ENCODE measurements at places on chromosomes 6 and 20.
A peak's percentile ranks its signal among the peaks of the same experiment; 100 is the strongest.

DNA sequence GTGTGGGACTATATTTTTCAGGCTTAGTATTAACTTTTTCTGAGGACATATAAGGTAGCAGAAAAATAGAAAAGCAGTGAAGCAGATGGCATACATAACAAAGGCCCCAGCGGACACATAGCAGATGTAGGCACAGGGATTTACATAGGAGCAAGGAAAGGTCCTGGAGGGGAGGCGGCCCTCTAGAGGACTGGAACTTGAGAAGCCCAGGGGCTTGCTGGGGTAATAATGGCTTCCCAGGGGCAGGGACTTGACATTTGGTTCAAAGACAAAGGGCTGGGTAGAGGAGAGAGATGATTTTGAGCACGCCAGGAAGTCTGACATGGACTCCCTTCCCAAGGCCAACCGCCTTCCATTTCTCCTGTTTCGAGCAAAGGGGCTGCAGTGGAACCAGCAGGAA lies 31.7 kb upstream of the OSTM1 start:
- DNase-seq, result peak; percentile 77
- H3K27me3 ChIP-seq, result peaks cover 3% of the 10 kb centered on the region
- H3K36me3 ChIP-seq, result no peaks in the 10 kb centered on the region
- peaks cover 6% of the 10 kb centered on the region for H3K4me1 ChIP-seq

DNA sequence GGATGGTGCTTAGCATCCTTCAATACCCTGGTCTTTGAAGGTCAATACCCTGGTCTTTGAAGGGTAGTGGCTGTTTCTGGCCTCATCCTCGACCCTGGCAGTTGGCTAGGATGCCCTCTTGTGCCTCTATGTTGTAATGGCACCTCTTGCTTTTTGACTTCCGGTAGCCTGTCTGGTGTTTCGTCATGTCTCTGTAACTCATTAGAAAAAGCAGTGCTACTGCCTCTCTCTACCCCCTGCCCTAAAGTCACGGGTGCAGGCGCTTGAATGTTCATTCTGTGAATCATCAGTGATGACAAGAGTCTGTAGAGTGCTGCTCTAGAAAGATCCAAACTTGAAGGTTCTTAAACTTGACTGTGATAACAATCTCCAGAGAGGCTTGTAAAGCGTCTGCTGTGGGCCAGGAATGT lies 28.3 kb downstream of the RSPO4 start:
- no peaks in the 10 kb centered on the region for H3K4me1 ChIP-seq
- no peak overlapping the region for H3K4me3 ChIP-seq
- H3K27me3 ChIP-seq, result no peaks in the 10 kb centered on the region
- peak; percentile 66 for DNase-seq
- H3K36me3 ChIP-seq, result no peaks in the 10 kb centered on the region
- H3K27ac ChIP-seq, result no peak overlapping the region

GRCh38 chr20:63377256-63377941 lies 16.2 kb upstream of the CHRNA4 start:
- no peaks in the 10 kb centered on the region for H3K27me3 ChIP-seq
- peak overlapping the region; percentile 55 for H3K4me3 ChIP-seq
- H3K36me3 ChIP-seq, result no peaks in the 10 kb centered on the region

DNA sequence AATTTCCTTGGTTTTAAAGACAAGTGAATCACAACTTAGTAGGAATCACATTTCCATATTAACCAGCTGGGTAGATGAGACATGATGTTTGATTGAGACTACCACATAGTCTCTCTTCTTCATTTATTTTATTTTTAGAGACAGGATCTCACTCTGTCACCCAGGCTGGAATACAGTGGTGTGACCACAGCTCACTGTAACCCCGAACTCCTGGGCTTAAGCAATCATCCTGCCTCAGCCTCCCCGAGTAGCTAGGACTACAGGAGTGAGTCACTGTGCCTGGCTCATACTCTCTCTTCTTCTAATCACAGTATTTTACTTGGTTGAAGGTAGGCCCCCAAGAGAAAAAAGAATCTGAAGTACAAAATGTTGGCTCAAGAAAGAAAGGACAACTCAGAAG lies 80.2 kb upstream of the ASF1A start:
- H3K36me3 ChIP-seq, result peaks cover 27% of the 10 kb centered on the region
- no peak for DNase-seq
- H3K27ac ChIP-seq, result no peak overlapping the region

GRCh38 chr6:135202836-135203235 lies 21.7 kb downstream of the MYB start:
- no peaks in the 10 kb centered on the region for H3K27me3 ChIP-seq
- H3K27ac ChIP-seq, result no peak overlapping the region

All from H9 (cell line).